Breast epithelium (tissue), 4 donors: ENCODE measurements at places on chromosomes 2 and 18. TPM values are rescaled to one million over a fixed set of nuclear protein-coding genes. Genes with fewer than 3 reads are reported as not detected.

DCAF17 gene
- 30.6 TPM for total RNA-seq

GRB14 gene
- 4.6 TPM for total RNA-seq

VWA3B gene
- not detected for total RNA-seq

- peak overlapping the region; percentile 14 for H3K4me3 ChIP-seq
- no peaks in the 10 kb centered on the region for H3K27me3 ChIP-seq
- no peaks in the 10 kb centered on the region for H3K4me1 ChIP-seq
These were observed 7.3 kb downstream of the ZNF516 start for GRCh38 chr18:76487782-76488181.

DNA sequence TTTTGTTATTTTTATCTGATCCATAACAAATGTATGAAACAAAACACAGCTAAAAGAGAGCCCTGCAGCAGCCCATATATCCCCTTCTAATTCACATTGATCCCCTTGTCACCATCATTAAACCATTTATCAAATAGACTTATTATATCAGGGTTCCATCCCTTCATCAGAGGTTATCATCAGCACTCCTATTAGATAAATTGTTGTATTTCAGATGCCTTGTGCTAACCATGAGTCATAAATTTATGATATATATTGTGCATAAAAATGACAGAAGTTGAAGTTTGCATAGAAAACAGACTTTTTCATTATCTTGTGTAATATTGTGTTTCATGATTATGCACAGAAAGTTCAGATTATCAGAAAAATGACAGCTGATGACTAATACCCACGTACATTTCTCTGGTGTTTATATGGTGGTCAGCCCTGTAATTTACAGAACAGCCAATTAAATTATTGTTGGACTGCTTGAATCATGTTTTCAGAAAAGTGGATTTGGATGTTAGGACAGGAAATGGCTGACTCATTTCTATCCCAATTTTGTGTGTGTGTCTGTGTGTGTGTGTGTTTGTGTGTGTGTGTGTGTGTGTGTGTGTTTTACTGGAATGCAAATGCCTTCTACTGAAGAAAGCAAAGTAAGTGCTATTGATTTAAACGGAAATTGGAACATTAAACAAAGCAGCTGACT lies 80.9 kb downstream of the PPP1R1C start:
- H3K27ac ChIP-seq: no peak overlapping the region
- H3K4me1 ChIP-seq: no peaks in the 10 kb centered on the region
- H3K27me3 ChIP-seq: no peaks in the 10 kb centered on the region

DNA sequence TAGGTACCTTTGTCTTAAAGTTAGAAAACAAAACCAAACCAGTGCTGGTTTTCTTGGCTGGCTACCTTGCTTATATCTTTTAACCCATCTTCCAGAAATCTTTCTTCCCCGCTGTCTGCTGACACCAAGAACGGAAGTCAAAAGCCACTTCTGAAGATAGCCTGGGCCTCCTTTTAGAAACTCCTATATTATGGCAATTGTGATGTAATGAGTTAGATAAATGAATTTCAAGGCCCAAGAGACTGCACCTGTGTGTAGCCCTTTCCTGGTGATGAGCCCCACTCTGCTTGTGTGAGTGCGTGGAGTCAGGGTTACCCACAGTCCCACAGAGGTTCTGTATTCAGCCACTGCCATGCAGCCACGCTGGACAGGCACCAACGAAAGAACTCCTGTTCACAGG lies 60.7 kb downstream of the ARMC9 start:
- H3K4me1 ChIP-seq: no peaks in the 10 kb centered on the region
- DNase-seq: no peak
- H3K27me3 ChIP-seq: no peaks in the 10 kb centered on the region
- no peak overlapping the region for H3K27ac ChIP-seq
- no peaks in the 10 kb centered on the region for H3K36me3 ChIP-seq
- H3K4me3 ChIP-seq: no peak overlapping the region

STEAP3 gene
- 52.2 TPM for total RNA-seq

ZCCHC2 gene
- 26.2 TPM for total RNA-seq

CSRNP3 gene
- total RNA-seq: 2.0 TPM

NYAP2 gene
- total RNA-seq: not detected

- no peak overlapping the region for H3K27ac ChIP-seq
- DNase-seq: no peak
- no peaks in the 10 kb centered on the region for H3K27me3 ChIP-seq
- H3K4me1 ChIP-seq: no peaks in the 10 kb centered on the region
- H3K36me3 ChIP-seq: no peaks in the 10 kb centered on the region
These were observed 69.2 kb downstream of the BOLA3 start for GRCh38 chr2:74078466-74078865.

GRCh38 chr2:201696151-201696659 lies 2.2 kb downstream of the MPP4 start:
- no peaks in the 10 kb centered on the region for H3K27me3 ChIP-seq
- no peaks in the 10 kb centered on the region for H3K36me3 ChIP-seq
- no peaks in the 10 kb centered on the region for H3K4me1 ChIP-seq
- H3K27ac ChIP-seq: no peak overlapping the region

DNA sequence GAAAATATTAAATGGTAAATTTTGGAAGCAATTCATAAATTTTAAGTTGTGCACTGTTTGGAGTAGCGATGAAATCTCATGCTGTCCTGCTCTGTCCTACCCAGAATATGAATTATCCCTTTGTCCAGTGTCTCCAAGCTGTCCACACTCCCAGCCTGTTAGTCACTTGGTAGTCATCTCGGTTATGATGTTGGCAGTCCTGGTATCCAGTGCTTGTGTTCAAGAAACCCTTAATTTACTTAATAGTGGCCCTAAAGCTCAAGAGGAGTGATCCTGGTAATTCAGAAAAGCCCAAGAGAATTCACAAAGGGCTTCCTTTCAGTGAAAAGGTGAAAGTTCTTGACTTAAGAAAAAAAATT lies 71.8 kb upstream of the STAM2 start:
- H3K27me3 ChIP-seq: no peaks in the 10 kb centered on the region
- no peak overlapping the region for H3K4me3 ChIP-seq
- H3K4me1 ChIP-seq: no peaks in the 10 kb centered on the region

GRCh38 chr2:96114903-96115581 lies 1.3 kb downstream of the ADRA2B start:
- H3K4me1 ChIP-seq: peaks cover 3% of the 10 kb centered on the region
- H3K27me3 ChIP-seq: no peaks in the 10 kb centered on the region
- DNase-seq: no peak
- H3K36me3 ChIP-seq: no peaks in the 10 kb centered on the region
- no peak overlapping the region for H3K4me3 ChIP-seq

GRCh38 chr2:21254170-21254965 lies 130.6 kb downstream of the TDRD15 start:
- H3K4me1 ChIP-seq: no peaks in the 10 kb centered on the region
- no peaks in the 10 kb centered on the region for H3K27me3 ChIP-seq
- no peak overlapping the region for H3K4me3 ChIP-seq
- DNase-seq: no peak
- no peak overlapping the region for H3K27ac ChIP-seq

DNA sequence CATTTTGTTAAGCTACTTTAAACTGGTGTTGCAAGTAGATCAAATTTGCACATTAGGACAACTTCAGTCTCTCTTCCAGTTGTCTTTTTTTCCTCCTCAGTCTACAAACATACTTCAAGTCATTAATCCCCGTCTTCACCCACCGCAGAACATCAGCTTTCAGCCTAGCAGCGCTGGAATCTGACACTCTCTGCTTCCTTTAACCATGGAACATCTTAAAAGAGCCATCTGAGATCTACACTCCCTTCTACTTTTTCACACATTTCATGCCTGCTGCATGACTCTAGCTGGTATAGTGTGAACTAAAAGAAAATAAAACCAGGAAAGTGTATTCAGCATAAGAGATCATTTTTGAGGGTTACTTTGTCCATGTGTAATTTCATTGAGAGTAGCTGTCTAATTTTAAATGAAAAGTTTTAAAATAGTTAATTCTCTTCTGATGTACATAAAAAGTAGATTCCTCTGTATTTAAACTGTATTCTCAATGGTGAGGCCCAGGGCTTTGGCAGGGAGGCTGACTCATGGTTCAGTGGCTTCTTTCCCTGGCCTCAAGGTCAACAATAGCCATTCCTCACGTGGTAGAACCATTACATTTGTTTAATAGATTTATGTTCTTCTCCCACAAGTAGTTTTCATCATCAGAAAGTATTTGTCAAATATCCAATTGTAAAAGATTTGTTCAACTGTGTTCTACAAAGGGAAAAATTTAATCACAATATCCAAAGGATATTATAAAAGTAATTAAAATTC lies 16.5 kb downstream of the SGPP2 start:
- no peaks in the 10 kb centered on the region for H3K36me3 ChIP-seq
- no peak overlapping the region for H3K27ac ChIP-seq
- no peak overlapping the region for H3K4me3 ChIP-seq

- no peak overlapping the region for H3K27ac ChIP-seq
- no peaks in the 10 kb centered on the region for H3K27me3 ChIP-seq
- H3K4me1 ChIP-seq: no peaks in the 10 kb centered on the region
- H3K36me3 ChIP-seq: no peaks in the 10 kb centered on the region
- no peak for DNase-seq
These were observed 283.5 kb downstream of the LRATD1 start for GRCh38 chr2:14915983-14916382.

SERPINB13 gene
- not detected for total RNA-seq

- no peak overlapping the region for H3K4me3 ChIP-seq
- no peaks in the 10 kb centered on the region for H3K36me3 ChIP-seq
- H3K27ac ChIP-seq: no peak overlapping the region
- DNase-seq: no peak
- H3K27me3 ChIP-seq: no peaks in the 10 kb centered on the region
These were observed 1.4 kb upstream of the TRIM54 start for GRCh38 chr2:27280826-27281225.

DNA sequence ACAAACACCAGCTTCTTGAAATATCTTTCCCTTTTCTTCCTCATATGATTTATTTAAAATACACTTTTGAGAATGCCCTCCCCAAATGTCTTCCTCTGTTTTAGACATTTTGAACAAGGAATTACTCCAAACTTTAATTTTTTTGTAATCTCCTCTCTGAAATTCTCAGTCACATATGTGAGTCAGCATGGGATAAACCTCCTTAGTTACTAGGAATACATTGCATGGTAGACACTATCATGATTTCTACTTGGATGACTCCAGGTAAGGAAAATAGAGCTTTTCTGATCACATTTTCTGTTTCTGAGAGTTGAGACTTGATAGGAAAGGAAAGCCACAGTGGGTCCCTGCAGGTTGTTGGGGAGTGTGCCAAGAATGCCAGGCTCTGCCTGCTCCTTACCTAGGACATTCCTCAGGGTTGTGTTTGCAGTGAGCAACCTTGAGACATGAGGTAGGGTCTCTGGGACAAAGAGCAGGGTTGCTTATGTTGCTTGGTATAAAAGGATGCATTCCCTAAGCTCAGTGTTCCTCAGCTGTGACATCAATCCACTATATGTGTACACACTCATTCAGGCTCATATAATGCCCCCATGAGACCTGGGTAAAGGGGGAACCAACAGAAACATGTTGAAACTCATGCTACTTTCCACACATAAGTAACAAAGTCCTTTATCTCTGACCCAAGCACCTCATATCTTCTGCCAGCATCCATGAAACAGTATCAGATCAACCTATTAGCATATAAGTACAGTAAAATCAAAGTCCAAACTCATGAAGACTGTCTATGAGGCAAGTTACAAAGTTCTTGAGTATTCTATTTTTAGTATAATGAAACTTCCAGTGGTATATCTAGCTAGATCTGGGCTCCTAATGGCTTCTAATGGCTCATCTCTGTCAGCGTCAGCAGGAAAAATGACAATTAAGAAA lies 112.8 kb upstream of the SCN1A start:
- no peak overlapping the region for H3K27ac ChIP-seq
- no peaks in the 10 kb centered on the region for H3K4me1 ChIP-seq
- no peaks in the 10 kb centered on the region for H3K27me3 ChIP-seq
- H3K36me3 ChIP-seq: no peaks in the 10 kb centered on the region
- H3K4me3 ChIP-seq: no peak overlapping the region

REG1B gene
- not detected for total RNA-seq

- H3K4me3 ChIP-seq: peak overlapping the region; percentile 39
- no peaks in the 10 kb centered on the region for H3K27me3 ChIP-seq
- DNase-seq: no peak
- H3K27ac ChIP-seq: no peak overlapping the region
These were observed 572.2 kb upstream of the SALL3 start for GRCh38 chr18:78407466-78407844.

- no peaks in the 10 kb centered on the region for H3K4me1 ChIP-seq
- no peaks in the 10 kb centered on the region for H3K27me3 ChIP-seq
- no peak overlapping the region for H3K27ac ChIP-seq
- H3K4me3 ChIP-seq: no peak overlapping the region
- no peaks in the 10 kb centered on the region for H3K36me3 ChIP-seq
These were observed 61.2 kb upstream of the LRRTM1 start for GRCh38 chr2:80365762-80366161.

TRIM43 gene
- not detected for total RNA-seq

- peak overlapping the region; percentile 92 for H3K27ac ChIP-seq
- no peaks in the 10 kb centered on the region for H3K4me1 ChIP-seq
- H3K4me3 ChIP-seq: peak overlapping the region; percentile 62
- H3K27me3 ChIP-seq: no peaks in the 10 kb centered on the region
- H3K36me3 ChIP-seq: no peaks in the 10 kb centered on the region
These were observed 123.9 kb upstream of the SLC1A4 start for GRCh38 chr2:64865073-64865830.

DNA sequence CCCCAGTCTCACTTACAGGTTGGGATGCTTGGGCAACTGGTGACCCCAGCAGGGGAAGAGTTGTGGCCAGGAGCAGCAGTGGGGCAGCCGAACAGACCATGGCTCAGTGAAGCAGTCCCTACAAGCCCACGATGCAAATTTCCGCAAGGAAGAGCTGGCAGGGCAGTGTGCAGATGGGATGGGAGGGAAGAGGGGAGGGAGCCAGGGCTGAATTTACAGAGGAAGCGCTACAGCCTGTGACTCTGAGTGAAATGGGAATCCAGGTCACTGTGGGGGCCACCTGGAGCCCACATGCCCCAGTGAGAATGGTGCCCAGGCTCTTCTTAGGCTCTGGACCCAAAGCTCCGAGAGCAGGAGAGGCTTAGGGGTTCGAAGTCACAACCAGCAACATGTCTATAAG lies 27.0 kb upstream of the SELENOI start:
- DNase-seq: no peak
- no peaks in the 10 kb centered on the region for H3K4me1 ChIP-seq
- H3K4me3 ChIP-seq: no peak overlapping the region
- no peaks in the 10 kb centered on the region for H3K36me3 ChIP-seq
- no peaks in the 10 kb centered on the region for H3K27me3 ChIP-seq

UGT1A1 gene
- total RNA-seq: not detected
